NCI-H187 treated with DMSO at 0.1 percent for 48 hours (cell line): ENCODE measurements at places on chromosomes 2 and 18.

DNA sequence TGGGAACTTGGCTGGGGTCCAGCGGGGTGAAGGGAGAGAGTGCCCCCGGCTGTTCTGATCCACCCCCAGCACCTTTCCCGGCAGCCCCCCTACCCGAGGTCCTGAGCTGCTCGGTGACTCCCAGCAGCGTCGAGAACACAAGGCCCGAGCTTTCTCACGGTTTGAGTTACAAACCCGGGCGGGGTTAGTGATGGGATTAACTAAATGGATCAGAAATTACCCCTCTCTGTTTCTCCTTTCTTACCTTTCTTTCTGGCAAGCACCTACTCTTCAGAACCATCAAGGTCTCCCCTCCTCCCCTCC is 139.4 kb upstream of the GPC1 start:
- no peak for DNase-seq

DNA sequence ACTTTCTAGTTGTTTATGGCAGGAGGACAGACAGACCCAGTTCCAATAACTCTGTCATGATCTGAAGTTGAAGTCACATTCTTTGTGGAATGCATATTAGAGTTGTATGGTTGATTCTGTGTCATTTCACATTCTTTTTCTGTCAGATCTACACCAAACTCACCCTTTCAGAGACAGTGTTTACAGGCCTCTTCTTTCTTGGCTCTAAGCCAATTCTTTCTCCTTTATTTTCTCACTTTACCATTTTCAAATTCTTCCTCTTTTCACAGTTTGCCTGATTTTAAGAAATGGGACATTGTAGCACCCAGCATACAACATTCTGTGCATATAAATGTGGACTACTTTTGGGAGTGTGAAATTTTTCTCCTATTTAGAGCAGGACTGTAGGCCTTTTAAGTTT is 103.7 kb downstream of the CCDC85A start:
- no peak for DNase-seq

- DNase-seq = no peak
Measured at GRCh38 chr2:96259497-96259921, 6.3 kb downstream of the TMEM127 start.

DNA sequence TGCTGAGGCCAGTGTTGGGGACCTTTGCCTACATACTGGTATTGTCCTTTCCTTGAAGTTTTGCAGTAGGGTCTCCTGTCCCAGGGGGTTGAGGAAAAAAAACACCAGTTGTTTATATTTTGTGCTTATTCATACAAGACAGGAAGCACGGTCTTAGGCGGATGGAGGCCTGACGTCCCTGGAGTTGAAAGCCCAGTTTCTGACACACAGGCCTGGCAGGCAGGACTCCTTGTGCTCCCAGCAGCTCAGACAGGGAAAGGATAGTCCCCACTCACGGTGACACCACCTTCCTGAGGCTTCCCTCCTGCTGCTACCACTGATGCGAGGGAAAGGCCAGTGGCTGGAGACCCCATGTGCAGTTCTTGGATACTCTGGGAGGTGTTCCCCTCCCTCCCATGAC is 15.5 kb upstream of the SP100 start:
- DNase-seq = no peak

- DNase-seq = no peak
Measured at GRCh38 chr2:72109291-72109690, 38.4 kb downstream of the CYP26B1 start.

GRCh38 chr2:7887441-7887840 is 794.4 kb upstream of the ID2 start:
- no peak for DNase-seq

DNA sequence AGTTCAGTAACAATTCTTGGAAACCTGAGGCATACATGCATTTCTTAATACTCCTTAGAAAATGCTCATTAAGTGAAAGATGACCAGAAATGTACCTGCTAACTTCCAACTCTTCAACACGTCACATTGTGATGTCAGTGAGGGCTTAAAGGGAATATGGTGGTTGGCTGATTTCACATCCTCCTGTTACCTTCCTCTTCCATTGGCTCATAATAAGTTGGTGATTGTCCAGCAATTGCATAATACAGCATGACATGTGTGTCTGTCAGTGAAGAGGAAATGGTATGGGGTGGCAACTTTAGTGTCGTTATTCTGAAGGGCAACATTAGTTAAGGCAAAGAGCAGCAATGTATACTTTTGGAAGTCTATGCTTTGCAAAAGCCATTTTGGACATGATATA is 26.0 kb downstream of the PLEK start:
- DNase-seq = no peak

- no peak for DNase-seq
Measured at GRCh38 chr2:64675860-64676259, 22.1 kb upstream of the SERTAD2 start.

GRCh38 chr18:12579775-12580174 is 78.1 kb downstream of the SPIRE1 start:
- no peak for DNase-seq

DNA sequence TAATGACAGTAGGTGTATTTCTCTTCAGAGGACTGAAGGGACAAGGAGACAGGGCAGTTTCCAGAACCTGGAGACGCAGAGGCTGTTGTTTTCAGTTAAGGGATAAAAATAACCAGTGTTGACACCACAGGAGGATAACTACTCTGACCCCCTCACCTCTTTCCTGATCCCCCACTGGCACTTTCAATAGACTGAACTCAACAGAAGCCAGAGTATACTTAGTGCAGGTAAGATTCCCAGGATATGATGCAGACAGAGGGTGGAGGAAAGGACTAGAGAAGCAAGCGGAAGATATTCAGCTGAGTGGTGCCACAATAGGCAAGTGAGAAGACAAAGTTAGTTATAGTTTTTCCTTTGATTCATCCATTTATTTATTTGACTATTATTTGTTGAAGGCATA is 19.8 kb downstream of the DHRS9 start:
- no peak for DNase-seq

- no peak for DNase-seq
Measured at GRCh38 chr2:171235262-171235881, 74.7 kb upstream of the TLK1 start.

- no peak for DNase-seq
Measured at GRCh38 chr2:188881434-188881833, 92.7 kb upstream of the COL3A1 start.

GRCh38 chr2:217076657-217077232 is 216.9 kb upstream of the TNP1 start:
- no peak for DNase-seq

DNA sequence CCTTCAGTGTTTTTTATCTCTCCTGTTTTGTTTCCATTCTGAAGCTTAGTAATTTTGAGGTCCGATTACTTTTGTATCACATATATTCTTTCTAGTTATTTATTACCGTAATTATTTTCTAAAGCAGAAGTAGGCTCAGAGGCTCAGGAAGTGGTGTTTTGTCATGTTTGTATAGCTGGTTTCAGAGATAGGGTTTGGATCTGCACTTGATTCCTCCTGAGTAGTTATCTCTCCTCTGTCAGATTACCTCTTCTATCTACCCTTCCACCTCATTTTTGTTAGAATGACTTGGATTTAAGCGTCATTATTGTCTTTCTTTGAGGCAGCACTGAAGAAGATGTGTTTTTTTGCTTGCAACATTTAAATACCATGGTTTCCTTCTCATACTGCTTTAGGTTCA is 95.4 kb downstream of the MTA3 start:
- DNase-seq = no peak

DNA sequence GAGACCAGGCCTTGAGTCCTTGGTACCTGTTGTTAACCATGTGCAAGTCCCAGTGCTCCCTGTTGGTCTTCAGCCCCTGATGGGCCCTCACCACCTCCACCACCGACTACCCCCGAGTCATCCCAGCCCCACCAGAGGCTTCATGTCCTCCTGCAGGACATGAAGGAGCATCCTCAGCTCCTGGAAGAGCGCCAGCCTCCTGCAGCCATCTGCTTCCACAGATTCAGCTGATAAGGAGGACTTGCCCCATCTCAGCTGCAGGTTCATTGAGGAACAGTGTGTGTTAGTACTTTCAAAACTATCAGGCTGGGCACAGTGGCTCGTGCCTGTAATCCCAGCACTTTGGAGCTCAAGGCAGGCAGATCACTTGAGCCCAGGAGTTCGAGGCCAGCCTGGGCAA is 151.9 kb downstream of the ATP9B start:
- DNase-seq = no peak

- DNase-seq = no peak
Measured at GRCh38 chr2:195304310-195304709, 352.7 kb upstream of the SLC39A10 start.

- no peak for DNase-seq
Measured at GRCh38 chr2:138476186-138476585, 25.4 kb upstream of the SPOPL start.
